Stomach (tissue), 19 donors: ENCODE measurements at places on chromosomes 2 and 18. TPM values are rescaled to one million over a fixed set of nuclear protein-coding genes. Genes with fewer than 3 reads are reported as not detected.

LNPK gene
- 4.9 TPM for total RNA-seq

RBFA gene
- total RNA-seq: 58.8 TPM

GALNT3 gene
- 28.6 TPM for total RNA-seq

TMEM87B gene
- total RNA-seq: 62.2 TPM

DNA sequence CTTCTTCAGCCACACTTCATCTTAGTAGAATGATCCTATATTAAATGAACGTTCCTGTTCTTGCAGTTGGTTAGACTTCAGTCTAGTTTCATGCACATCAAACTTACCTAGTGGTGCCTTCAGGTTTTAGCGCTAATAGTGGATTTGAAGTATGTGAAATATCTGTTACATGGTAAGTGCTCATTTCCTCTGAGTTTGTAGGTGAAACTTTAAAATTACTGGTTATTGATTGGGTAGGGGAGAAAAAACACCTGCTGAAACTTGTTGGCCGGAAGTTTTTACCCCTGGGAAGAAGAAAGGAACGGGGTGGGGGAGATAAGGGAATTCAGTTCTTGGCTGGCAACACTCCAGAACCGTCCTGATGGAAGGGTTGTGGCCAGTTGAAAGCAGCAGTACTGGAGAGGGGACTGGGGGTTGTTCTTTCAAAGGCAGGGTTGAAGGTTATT is 112.8 kb downstream of the SPTBN1 start:
- H3K27ac ChIP-seq: peak overlapping the region; percentile 86
- no peaks in the 10 kb centered on the region for H3K27me3 ChIP-seq
- peak; percentile 88 for DNase-seq
- H3K4me3 ChIP-seq: no peak overlapping the region
- H3K4me1 ChIP-seq: peaks cover 99% of the 10 kb centered on the region

- no peak overlapping the region for H3K4me3 ChIP-seq
- no peaks in the 10 kb centered on the region for H3K4me1 ChIP-seq
- no peak overlapping the region for H3K27ac ChIP-seq
Measured at GRCh38 chr18:24915547-24915946, 436.4 kb downstream of the ZNF521 start.

M1AP gene
- total RNA-seq: not detected

PARD6G gene
- total RNA-seq: 1.8 TPM

DNA sequence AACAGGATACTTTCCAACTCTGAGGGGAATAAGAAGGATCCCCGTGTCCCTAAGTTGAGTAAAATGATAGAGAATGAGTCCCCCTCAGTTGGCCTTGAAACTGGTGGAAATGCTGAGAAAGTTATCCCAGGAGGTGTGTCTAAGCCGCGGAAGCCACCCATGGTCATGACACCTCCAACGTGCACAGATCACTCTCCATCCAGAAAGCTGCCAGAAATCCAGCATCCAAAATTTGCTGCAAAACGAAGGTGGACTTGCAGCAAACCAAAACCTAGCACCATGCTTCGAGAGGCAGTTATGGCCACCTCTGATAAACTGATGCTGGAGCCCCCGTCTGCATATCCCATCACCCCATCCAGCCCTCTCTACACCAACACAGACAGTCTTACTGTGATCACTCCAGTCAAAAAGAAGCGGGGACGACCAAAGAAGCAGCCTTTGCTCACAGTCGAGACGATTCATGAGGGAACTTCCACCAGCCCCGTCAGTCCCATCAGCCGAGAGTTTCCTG is 270.1 kb downstream of the SETBP1 start:
- H3K4me3 ChIP-seq: no peak overlapping the region
- H3K4me1 ChIP-seq: peaks cover 6% of the 10 kb centered on the region
- H3K27ac ChIP-seq: no peak overlapping the region
- DNase-seq: no peak

DNA sequence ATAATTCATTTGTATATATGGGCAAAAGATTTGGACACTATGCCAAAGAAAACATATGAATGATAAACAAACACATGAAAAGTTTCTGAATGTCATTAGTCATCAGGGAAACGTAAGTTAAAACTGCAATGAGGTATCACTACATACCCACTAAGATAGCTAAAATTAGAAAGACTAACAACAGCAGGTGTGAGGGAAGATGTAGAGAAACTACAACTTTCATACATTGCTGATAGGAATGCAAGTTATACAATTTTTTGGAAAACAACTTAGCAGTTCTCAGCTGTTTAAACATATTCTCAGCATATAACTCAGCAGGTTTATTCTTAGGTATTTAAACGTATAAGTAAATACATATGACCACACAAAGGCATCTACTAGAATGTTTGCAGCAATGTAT is 563.5 kb upstream of the KLHL29 start:
- no peaks in the 10 kb centered on the region for H3K4me1 ChIP-seq
- no peak overlapping the region for H3K4me3 ChIP-seq
- H3K36me3 ChIP-seq: no peaks in the 10 kb centered on the region
- DNase-seq: no peak
- no peak overlapping the region for H3K27ac ChIP-seq
- H3K27me3 ChIP-seq: no peaks in the 10 kb centered on the region

- H3K4me1 ChIP-seq: peaks cover 40% of the 10 kb centered on the region
- H3K36me3 ChIP-seq: no peaks in the 10 kb centered on the region
- peak overlapping the region; percentile 99 for H3K27ac ChIP-seq
- peak; percentile 84 for DNase-seq
- no peaks in the 10 kb centered on the region for H3K27me3 ChIP-seq
Measured at GRCh38 chr2:218217360-218218267, 625 bp downstream of the ARPC2 start.

ALLC gene
- not detected for total RNA-seq

- no peaks in the 10 kb centered on the region for H3K4me1 ChIP-seq
- no peaks in the 10 kb centered on the region for H3K27me3 ChIP-seq
- H3K4me3 ChIP-seq: no peak overlapping the region
- H3K27ac ChIP-seq: no peak overlapping the region
- H3K36me3 ChIP-seq: no peaks in the 10 kb centered on the region
Measured at GRCh38 chr2:25587361-25587760, 86.0 kb downstream of the DTNB start.

LONRF2 gene
- total RNA-seq: 19.8 TPM

DNA sequence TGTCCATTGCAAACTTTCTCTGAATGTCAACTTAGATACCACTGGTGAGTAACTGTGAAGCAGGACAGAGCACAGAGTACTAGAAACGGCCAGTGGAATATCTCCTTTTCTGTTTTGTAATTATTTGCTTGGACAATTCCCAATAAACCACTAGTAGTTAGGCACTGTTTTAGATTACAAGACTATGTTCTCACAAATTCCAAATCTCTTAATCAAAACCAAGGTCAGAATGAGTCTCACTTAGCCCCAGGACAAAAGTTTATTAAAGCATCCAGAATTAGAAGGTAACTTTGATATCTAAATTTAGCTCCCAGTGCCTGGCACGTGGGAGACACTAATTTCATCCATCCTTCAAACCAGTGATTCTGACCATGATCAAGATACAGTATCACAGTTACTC is 89.0 kb downstream of the ZNF521 start:
- no peak for DNase-seq
- no peak overlapping the region for H3K27ac ChIP-seq
- no peaks in the 10 kb centered on the region for H3K27me3 ChIP-seq
- no peaks in the 10 kb centered on the region for H3K36me3 ChIP-seq

DPY30 gene
- 45.3 TPM for total RNA-seq

GRCh38 chr2:101386599-101387150 is 628 bp downstream of the CREG2 start:
- peaks cover 39% of the 10 kb centered on the region for H3K27me3 ChIP-seq
- H3K27ac ChIP-seq: no peak overlapping the region
- DNase-seq: no peak
- H3K4me3 ChIP-seq: peak overlapping the region; percentile 45
- H3K4me1 ChIP-seq: peaks cover 22% of the 10 kb centered on the region

NPPC gene
- not detected for total RNA-seq

GRCh38 chr18:49849331-49850217 is 36.2 kb upstream of the ACAA2 start:
- peaks cover 10% of the 10 kb centered on the region for H3K4me1 ChIP-seq
- H3K36me3 ChIP-seq: no peaks in the 10 kb centered on the region
- H3K27ac ChIP-seq: no peak overlapping the region
- DNase-seq: peak; percentile 91
- no peaks in the 10 kb centered on the region for H3K27me3 ChIP-seq
- H3K4me3 ChIP-seq: no peak overlapping the region

GRCh38 chr2:189818249-189819038 is 34.2 kb downstream of the PMS1 start:
- no peaks in the 10 kb centered on the region for H3K4me1 ChIP-seq
- no peak overlapping the region for H3K27ac ChIP-seq

DNA sequence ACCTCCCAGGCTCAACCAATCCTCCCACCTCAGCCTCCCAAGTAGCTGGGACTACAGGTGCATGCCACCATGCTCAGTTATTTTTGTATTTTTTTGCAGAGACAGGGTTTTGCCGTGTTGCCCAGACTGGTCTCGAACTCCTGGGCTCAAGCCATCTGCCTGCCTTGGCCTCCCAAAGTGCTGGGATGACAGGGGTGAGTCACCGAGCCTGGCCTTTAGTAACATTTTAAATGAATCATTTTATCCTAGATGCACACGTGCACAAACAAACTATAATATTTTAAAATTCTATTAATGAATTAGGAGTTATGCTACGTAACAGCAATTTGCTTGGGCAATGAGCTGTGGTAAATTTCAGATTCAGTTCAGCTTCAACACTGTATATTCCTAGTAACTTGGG is 862.5 kb upstream of the ID2 start:
- no peak for DNase-seq
- no peak overlapping the region for H3K27ac ChIP-seq
- H3K4me1 ChIP-seq: no peaks in the 10 kb centered on the region
- H3K4me3 ChIP-seq: no peak overlapping the region
- H3K27me3 ChIP-seq: no peaks in the 10 kb centered on the region
- no peaks in the 10 kb centered on the region for H3K36me3 ChIP-seq

LRATD1 gene
- 11.2 TPM for total RNA-seq

DNA sequence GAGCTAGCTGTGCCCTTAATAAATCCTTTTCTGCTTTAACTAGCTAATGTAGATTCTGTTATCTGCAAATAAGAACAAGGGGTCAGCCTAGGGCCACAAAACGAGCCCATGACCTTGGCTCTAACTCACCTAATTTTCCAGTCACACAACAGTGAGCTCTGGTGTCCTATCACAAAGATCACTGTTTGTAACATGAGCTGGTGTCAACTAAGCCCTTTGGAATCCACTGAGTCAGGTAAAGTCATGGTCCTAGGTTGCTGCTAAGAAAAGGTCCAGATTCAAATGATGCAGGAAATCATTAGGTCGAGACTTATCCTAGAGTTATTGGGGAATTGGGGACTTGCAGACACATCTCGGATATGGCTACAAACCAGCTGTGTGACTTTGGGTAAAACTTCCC is 49.9 kb downstream of the ST8SIA5 start:
- DNase-seq: no peak
- no peaks in the 10 kb centered on the region for H3K4me1 ChIP-seq
- H3K4me3 ChIP-seq: no peak overlapping the region
- no peaks in the 10 kb centered on the region for H3K27me3 ChIP-seq

IL1F10 gene
- not detected for total RNA-seq

DNA sequence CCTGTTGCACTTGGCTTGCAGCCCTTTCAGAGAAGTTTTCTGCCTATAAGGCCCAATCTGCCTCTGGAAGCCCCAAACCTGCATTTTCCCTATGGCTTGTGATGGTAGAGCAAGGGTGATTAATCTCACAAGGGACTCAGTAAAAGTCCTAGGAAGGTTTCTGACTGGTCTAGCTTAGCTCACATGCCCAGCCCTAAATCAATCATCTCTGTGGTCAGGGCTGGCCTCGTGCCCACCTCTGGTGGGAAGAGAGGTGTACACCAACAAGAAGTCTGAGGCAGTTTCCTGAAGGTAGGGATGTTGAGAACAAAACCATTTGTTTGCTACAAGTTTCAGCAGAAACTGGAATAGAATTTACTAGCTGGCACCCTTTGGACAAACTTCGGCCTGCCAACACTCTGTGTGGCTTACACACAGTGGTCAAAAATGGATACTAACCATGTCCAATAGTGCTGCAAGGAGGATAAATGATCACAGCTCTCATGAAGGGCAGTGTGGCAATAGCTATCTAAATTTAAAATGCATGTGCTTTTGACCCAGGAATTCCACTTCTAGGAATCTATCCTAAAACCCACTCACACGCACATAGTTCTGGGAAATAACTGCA is 96.4 kb downstream of the EN1 start:
- H3K27ac ChIP-seq: no peak overlapping the region
- H3K4me1 ChIP-seq: no peaks in the 10 kb centered on the region

LIMS4 gene
- total RNA-seq: not detected

GRCh38 chr2:36423619-36424120 is 68.1 kb downstream of the CRIM1 start:
- peaks cover 30% of the 10 kb centered on the region for H3K4me1 ChIP-seq
- no peak overlapping the region for H3K27ac ChIP-seq
- no peaks in the 10 kb centered on the region for H3K36me3 ChIP-seq
- H3K27me3 ChIP-seq: no peaks in the 10 kb centered on the region

ROCK1 gene
- total RNA-seq: 143 TPM

GRCh38 chr18:39496986-39497385 is 1931.4 kb upstream of the CELF4 start:
- H3K4me1 ChIP-seq: no peaks in the 10 kb centered on the region
- H3K27ac ChIP-seq: no peak overlapping the region
- DNase-seq: no peak
- H3K27me3 ChIP-seq: no peaks in the 10 kb centered on the region
- no peaks in the 10 kb centered on the region for H3K36me3 ChIP-seq

DNA sequence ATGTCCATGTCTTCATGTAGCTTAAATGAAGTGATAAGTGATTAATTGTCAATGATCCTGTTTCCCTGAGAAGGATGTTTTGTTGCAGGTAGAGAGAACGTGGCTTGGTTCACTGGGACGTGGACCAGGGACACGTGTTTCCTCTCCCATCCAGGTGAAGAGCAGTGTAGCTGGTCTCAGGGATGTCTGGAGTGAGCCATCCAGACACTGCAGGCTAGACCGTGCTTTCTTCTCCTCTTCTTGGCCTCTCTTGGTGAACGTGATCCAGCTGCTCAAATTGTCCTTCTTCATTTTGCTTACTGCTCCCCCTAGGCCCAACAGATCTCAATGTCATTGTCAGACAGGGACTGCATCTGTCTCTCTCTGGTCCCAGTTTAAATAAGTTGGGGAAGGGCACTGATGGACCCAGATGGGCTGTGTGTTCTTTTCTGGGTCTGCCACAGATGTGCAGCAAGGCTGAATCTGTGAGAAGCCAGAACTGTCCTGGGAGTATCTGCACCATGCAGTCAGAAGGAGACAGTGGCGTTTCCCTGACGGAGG is 263.8 kb downstream of the CYRIA start:
- DNase-seq: no peak
- H3K4me1 ChIP-seq: no peaks in the 10 kb centered on the region
- H3K36me3 ChIP-seq: no peaks in the 10 kb centered on the region

PAX3 gene
- total RNA-seq: not detected

CDH7 gene
- not detected for total RNA-seq

DNA sequence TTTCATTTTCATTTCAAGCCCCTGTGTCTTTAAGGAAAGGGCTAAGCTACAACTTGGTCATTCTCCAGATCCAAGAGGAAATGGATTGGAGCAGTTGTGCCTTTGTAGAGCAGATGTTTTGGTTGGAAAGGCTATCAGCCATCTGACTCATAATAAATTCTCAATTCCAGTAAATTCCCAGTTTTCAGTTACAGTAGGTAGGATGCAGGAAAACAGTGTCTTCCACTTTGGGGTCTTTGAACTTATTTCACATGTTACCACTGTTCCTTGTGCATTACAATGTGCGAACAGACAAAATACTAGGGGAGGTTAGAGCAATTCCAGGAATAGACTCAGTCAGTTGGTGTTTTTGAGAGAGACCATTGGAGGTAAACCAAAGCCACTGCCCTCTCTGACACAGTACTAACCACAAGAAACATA is 211.9 kb downstream of the BABAM2 start:
- DNase-seq: no peak
- H3K27ac ChIP-seq: peak overlapping the region; percentile 36
- H3K36me3 ChIP-seq: no peaks in the 10 kb centered on the region
- no peaks in the 10 kb centered on the region for H3K27me3 ChIP-seq
